Renal cortex interstitium (tissue), 15 donors: ENCODE measurements at places on chromosomes 6 and 20. TPM values are rescaled to one million over a fixed set of nuclear protein-coding genes. Genes with fewer than 3 reads are reported as not detected.

RAET1G gene
- 1.6 TPM for polyA plus RNA-seq

ME1 gene
- polyA plus RNA-seq = 1.8 TPM

C20orf202 gene
- polyA plus RNA-seq = 0.33 TPM

SYCP2L gene
- polyA plus RNA-seq = 6.1 TPM

BTN1A1 gene
- 0.14 TPM for polyA plus RNA-seq

ABHD16B gene
- not detected for polyA plus RNA-seq

GPX5 gene
- not detected for polyA plus RNA-seq

FAM217A gene
- 1.5 TPM for polyA plus RNA-seq

DNA sequence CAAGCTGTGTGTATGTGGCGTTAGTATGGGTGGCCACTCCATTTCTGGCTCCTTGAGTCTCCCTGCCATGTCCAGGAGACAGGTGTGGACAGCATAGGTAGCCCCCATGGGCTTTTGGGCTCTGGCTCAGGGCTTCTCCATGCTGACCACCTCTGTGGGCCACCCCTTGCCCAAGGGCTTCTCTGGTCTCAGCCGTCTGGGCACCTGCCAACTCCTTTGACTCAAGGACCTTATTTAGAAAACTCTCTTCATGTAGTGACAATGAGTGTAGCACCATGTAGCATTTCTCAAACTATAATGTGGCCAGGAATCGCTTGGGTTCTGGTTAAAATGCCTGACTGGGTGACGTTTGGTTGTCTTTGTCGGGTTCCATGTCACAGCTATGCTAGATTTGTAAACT lies 5.1 kb upstream of the GTSF1L start:
- no peak for DNase-seq

- no peak for DNase-seq
These were observed 88.8 kb downstream of the SASH1 start for GRCh38 chr6:148431413-148431812.

DNA sequence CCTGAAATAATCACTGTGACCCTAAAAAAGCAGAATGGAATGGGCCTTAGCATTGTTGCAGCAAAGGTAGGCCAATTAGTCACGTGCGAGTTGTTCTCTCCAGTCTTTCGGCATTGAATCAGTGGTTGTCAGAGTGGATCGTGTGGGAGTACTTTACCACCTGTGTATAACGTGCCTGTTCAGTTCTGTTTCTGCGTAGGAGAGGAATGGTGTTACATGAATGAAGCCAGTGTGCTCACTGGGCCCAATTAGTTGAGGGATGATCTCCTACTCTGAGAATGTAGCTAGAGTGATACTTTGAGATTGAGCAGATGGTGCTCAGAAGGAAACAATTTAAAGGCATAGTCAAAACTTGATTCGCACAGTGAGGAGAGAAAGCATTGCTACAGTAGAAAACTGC lies 72.4 kb upstream of the KIF25 start:
- no peak for DNase-seq

GRCh38 chr6:27267857-27268434 lies 20.4 kb downstream of the PRSS16 start:
- DNase-seq = no peak

GRCh38 chr6:56278171-56278591 lies 30.8 kb upstream of the COL21A1 start:
- DNase-seq = no peak

DNA sequence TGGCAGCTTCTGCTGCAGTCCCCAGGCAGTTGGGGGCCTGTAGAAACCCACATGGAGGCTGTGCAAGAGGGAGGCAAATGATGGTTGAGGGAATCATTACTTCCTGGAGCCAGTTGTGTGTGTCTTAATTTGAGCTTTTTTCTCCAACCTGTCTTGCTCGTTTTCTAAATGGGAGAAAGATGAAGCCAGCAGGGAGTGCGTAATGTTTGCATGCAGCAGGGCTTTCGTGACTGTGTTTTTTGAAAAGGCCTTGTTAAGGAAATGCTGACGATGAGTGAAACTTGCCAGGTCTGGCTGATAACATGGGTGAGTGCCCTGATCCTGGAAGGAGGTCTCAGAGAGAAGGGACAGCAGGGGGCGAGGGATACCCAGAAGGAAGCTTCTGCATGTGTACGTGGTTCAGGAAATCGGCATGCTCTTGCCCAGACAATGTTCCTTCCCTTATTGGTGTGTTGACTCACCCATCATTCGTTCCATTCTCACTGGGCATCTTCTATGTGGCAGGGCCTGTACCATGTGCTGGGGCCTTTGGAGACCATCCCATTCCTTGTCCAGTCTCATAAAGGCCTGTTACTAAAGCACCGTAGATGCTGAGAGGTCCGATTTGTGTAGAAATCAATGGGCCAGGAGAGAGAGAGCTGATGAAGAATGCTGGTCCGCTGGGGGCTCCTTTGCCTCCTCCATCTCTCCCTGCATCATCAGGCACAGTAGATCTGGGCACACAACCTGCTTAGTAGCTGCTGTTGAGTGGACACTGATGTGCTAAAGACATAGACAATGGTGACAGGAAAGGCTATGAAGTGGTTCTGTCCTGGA lies 27.4 kb downstream of the GLP1R start:
- DNase-seq = no peak

GRCh38 chr6:548517-548916 lies 108.4 kb downstream of the HUS1B start:
- no peak for DNase-seq

- DNase-seq = no peak
These were observed 34.1 kb downstream of the CDS2 start for GRCh38 chr20:5160882-5161281.

DNA sequence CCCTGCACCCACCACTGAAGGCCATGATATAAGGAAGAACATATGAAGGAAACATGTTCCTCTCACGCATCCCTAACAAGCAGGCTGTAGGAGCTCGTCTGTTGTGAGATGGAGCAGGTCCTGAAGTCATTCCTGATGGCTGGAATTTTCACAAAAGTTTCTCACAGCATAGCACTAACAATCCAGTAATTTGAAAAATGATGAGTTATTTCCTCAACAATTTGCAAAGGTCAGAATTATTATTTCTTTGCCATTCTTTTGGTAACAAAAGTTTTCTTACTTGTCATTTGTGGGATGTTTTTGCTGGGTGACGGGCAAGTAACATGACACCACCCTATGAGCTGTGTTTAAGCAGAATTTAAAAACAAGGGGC lies 27.6 kb upstream of the FRMD1 start:
- no peak for DNase-seq

DNA sequence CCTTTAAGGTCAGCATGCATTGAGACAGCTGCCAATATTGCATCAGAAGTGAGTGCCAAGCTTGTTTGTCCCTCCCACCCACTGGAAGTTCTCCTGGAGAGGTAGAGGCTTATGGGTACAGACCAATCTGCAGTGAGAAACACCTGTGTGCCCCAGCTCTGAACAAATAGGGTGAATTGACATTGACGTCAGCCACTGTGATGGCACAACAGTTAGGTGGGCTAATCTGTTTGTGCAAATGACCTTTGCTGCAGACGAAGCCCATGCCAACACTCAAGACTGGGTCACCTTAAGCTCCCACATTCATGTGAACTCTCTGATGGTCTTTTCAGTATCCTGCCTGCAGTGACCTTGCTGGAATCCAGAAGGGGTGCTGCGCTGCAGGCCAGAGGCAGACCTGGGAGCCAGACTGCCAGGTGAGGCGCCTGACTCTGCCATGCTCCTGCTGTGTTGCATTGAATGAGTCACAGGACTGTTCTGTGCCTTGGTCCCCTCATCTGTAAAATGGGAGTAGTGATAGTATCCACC lies 99.9 kb downstream of the ALDH8A1 start:
- no peak for DNase-seq

DNA sequence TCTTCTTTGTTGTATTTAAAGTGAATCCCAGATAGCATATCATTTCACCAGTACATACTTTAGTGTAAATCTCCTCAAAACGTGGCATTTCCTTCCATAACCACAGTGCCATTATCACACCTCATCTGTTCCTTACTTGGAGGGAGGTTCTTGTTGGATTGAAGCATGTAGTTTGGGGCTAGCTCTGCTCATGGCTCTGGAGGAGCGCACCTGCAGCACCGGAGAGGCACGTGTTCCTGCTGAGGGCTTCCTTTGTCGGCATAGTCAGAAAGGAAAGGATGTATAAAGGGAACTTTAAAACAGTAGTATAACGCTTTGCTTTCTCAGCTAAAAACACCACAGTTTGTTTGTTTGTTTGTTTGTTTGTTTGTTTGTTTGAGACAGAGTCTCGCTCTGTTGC lies 121.7 kb upstream of the TMEM181 start:
- no peak for DNase-seq

GRCh38 chr6:105273589-105273988 lies 93.8 kb upstream of the POPDC3 start:
- DNase-seq = no peak

GRCh38 chr20:4443016-4443415 lies 278.7 kb upstream of the PRND start:
- DNase-seq = no peak

DNA sequence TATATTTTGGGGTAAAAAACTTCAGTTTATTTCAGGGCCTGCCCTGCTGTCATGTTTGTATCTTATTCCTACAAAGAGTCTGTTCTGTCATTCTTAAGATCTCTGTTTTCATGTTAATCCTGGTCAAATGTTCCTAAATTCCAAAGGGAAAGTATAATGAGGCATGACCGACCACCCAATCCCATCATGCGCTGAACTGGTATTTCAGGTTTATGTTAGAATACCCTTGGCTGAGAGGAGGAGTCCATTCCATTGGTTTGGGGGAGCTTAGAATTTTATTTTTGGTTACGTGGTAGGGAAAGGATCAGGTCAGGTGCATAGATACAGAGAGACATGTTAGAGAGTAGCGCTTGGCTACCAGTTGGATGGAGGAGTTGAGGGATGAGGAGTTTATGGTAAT lies 25.7 kb downstream of the CFAP61 start:
- no peak for DNase-seq

DNA sequence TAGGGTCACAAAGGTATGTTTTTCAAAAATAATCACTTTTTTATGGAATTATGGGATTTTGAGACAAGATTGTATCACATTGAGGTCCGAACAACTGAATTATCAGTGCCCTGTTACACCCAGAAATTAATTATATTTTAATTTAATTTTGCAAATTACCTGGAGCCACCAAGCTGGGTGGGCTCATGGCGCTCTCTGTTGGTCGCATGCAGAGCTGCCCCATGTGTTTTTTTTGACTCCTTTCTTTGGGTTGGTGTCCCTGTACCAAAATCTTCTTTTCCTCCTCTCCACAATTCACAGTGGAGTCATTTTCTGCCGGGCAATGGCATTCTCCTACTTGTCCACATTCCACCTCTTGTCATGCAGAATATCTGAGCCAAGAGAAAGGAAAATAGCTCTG lies 38.9 kb upstream of the FRMD1 start:
- DNase-seq = no peak

DNA sequence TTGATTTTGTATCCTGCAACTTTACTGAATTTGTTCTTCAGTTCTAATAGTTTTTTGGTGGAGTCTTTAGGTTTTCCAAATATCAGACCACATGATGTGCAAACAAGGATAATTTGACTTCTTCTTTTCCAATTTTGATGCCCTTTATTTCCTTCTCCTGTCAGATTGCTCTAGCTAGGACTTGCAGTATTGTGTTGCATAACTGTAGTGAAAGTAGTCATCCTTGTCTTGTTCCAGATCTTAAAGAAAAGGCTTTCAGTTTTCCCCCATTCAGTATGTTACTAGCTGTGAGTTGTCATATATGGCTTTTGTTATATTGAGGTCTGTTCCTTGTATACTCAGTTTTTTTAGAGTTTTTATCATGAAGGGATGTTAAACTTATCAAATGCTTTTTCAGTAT lies 4.6 kb downstream of the MICB start:
- DNase-seq = no peak
